ENCODE measurements at places on chromosomes 1 and 21.

DNA sequence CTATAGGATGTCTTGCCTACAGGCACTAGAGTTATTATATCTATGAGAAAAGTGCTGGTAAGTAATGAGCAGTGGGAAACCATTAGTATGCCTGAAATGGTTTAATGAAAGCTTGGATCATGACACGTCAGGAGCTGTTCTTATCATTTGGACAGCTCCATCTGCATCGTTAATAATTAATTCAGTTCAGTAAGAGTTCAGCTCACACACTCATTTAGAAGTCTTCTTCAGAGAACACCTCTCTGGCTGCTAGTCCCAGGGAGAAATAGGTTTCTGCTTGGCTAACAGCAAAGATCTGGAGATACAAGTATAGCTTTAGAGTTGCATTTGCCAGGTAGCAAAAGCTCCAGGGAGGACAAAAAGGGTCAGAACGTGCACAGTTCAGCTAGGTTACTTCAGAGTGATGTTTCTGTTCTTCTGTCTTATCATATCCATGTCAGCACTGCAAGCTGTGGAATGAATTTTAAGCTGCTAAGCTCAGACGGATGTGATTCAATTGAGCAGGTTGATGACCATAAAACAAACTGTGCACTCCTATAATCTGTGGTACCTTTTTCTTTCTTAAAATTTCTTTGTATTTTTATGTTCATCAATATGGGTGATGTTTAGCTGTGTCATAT lies 173.6 kb downstream of the ADGRL2 start:
- DNase-seq, result no peak

DNA sequence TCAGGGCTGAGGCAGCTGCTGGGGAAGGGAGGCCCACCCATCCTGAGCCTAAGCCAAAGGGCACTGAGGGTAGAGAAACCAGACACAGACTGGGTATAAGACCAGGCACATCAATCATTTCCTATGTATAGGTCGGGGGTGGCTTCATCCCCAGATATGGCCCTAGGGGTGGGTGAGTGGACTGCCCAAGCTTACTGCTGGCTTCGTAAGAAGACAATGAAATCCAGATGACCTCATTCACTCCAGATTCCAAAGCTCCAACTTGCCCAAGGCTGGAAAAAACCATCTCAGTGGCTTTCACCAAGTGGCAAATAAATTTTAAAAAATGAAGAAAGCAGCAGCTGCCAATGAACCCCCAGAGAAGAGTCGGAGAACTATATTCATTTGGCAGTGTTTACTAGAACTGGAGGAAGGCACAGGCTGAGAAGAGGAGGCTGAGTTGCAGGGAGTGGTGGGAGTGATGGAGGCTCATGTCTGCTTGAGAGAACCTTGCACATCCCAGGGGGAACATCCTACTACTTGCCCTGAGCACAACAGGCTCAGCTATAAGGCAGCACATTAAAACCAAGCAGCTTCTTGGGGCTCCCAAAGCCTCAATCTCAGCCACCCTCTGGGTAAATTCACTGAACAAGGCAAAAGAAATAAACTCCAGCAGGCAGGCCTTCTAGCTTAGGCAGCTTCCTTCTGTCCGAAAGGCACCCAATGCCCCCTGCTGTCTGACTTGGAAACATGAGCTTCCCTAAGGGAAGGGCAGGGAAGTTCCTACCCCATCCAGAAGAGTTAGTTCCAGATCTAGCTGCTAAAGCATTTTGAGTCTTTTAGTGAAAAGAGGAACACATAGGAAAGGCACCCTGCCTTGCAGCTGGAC lies 14.1 kb downstream of the PEA15 start:
- DNase-seq, result no peak

DNA sequence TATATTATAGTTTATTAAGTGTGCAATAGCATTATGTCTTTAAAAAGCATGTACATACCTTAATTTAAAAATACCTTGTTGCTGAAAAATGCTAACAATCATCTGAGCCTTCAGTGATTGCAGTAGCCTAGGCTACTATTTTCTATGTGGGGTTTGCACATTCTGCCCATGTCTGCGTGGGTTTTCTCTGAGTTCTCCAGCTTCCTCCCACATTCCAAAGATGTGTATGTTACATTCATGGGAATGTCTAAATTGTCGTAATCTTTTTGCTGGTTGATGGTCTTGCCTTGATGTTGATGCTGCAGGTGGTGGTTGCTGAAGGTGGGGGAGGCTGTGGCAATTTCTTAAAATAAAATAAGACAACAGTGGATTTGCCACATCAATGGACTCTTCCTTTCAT lies 12.5 kb downstream of the AADACL3 start:
- DNase-seq, result no peak

DNA sequence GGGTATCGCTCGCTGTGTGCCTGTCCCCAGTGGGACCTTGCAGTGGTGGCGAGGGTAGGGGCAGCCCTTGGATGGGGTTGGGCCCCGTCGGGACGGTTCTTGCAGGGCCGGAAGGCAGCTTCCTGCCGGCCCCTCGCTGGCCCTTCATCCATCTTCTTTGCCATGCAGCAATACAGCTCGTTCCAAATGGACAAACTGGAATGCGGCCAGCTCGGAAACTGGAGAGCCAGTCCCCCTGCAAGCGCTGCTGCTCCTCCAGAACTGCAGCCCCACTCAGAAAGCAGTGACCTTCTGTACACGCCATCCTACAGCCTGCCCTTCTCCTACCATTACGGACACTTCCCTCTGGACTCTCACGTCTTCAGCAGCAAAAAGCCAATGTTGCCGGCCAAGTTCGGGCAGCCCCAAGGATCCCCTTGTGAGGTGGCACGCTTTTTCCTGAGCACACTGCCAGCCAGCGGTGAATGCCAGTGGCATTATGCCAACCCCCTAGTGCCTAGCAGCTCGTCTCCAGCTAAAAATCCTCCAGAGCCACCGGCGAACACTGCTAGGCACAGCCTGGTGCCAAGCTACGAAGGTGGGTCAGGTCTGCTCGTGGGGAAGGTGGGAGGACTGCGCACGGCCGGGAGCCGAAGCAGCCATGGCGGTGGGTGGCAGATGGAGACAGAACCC lies 45.8 kb downstream of the SIM2 start:
- no peak for DNase-seq

All from immature natural killer cell (primary cell).